ENCODE measurements at places on chromosomes 4 and X.

GRCh38 chr4:6275351-6275750 lies 5.7 kb downstream of the WFS1 start:
- DNase-seq, result no peak

GRCh38 chrX:150049647-150050046 lies 111.4 kb upstream of the EOLA2 start:
- no peak for DNase-seq

- no peak for DNase-seq
Measured at GRCh38 chrX:39667736-39668482, 429.8 kb downstream of the BCOR start.

DNA sequence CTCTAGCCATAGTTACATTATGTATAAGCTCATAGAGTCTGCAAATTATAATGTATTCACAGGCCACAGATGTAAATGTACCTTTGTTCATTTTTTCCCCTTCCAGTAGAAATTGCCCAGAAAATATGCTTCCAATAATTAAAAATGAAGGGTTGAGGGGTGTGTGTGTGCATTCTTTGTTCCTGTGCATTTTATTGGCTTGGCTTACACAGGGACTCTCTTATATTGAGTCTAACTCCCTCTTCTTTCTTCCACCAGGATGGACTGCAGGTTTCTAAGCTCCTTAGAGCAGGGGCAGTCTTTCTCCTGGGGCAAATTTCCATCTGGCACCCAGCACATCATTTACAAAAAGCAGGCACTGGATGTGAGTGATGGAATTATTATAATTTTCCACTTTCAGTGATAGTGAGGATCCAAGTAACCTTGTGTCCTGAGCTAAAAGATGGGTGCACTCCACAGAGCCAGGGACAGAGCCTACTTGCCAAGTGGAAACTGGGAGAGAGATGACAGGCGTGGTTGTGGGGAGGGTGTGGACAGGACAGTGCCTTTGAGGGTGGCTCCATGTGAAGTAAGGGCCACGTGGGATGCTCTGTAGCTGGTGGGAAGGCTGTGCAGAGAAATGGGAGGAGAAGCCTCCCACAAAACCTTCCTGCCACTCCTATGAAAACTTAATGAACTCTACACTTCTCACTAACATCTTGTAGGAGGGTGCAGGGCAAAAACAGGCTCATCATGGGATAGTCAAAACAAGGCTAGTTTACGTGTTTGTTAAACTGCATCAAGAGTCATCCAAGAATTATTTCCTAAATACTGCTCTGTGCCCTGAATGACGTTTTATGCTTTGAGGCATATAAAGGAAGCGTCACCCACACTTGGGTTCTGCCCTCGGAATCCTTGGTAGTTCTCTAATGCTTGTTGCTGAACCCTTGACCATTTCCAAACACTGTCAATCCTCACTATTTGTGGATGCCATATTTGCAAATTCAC lies 16.0 kb downstream of the IGFBP7 start:
- no peak for DNase-seq

DNA sequence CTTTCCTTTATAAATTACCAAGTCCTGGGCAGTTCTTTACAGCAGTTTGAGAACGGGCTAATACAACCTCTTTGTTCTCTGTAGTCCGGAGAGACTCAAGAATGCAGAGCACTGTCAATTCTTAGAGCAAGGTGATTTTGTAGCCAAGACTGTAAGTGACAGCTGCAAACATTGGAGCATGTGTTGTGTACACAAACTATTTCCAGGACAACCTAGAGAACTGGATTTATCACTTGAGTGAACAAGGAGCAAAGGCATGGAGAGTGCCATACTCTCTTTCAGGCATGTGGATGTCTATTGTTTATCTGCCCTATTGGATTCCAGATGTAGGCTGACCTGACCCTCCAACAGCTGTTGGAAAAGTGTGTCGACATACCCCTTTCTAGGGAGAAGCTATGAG lies 153.9 kb downstream of the SPANXN3 start:
- no peak for DNase-seq

DNA sequence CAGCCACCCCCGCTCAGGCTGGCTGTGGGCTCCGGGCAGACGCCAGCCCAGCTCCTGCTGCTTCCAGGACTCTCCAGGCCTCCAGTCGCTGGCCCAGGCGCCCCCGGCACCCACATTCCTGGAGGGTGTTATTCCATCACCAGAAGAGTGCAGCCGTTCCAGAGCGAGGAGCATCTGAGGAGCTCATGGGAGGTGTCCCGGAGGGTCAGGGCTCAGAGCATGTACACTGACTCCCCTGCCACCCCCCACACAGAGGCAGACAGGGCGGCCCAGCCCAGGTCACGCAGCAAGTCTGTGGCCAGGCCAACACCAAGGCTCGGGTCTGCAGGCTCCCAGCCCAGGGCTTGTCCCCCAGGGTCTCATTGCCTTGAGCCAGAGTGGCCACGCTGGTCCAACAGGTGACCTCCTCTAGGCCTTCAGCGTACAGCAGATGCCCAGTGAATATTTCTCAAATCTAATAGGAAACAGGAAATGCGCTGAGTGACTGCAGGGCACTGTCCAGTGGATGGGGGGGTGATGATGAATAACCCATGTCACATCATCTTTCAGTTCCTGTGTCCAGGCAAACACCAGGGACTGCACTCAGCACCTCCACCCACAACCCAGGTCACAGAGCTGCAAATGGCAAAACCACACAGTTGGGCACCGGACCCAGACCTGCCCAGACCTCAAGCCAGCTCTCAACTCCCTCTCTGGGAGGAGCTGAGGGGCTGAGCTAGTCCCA lies 37.2 kb downstream of the ABLIM2 start:
- DNase-seq, result no peak

GRCh38 chrX:47958761-47959342 lies 44.9 kb downstream of the ZNF182 start:
- no peak for DNase-seq

DNA sequence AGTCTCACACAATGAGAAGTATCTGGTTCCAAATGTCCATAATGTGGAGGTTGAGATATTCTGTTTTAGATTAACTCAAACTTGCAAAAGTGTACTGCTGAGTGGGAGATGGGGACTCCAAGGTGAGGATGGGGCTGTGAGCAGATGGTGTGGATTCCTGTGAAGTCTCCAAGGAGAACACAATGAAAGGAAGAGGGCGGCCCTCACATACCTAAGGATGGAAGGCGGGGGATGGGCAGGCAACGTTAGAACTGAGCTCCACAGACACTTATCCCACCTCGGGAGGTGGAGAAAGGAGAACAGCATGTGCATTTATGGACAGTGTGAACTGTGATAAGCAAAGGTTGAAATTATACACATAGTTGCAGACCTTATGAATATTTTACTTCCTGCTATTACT lies 9.9 kb upstream of the SPATA4 start:
- no peak for DNase-seq

GRCh38 chrX:119760026-119760877 lies 1.9 kb downstream of the SOWAHD start:
- no peak for DNase-seq

DNA sequence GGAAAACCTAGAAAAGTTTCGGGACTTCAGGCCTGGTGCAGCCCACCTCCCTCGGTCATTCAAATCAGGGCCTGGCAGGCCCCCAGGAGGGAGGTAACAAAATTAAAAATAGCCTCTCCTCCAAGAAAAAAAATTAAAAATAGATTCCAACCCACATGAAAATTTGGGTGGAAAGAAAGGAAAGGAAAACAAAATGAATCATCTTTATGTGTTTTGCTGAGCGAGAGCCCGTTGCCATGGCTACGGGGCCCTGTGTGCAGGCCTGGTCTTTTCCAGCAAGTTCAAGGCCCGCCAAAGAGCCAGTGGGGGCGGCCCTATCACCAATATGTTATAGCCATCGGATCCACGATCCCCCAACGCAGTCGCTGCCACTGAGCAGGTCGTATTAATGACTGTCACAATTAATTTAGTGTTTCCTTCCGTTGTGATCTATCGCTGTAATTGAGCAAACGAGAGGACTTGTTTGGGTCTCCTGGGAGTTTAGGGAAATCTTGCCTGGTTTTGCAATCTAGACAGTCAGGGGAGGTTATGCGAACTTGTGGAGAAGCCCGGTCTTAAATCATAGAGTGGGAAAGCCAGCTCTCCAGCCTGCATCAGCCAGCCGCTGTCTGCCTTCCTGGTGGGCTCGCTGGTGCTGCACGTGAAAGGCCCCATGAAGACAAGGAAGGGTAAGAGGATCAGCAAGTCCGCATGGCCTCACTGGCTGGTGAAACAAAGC lies 452.4 kb downstream of the BCOR start:
- no peak for DNase-seq

DNA sequence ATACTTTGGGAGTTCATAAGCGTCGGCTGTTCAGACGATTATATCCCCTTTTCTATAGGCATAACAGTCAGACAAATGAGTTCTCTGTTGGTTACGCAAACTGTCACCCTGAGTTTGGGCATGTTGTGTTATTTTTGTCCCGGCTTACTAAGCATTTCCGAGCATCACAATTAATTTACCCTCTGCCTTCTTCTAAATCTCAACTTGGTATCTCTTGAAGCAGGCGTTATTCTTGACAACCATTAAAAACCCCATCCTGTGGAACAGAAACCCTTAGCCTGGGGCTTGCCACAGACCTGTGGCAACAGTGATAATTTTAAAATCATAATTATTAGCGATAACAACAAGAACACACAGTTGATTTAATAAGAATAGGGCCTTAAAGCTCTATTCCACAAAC lies 558.7 kb downstream of the INPP4B start:
- DNase-seq, result no peak

DNA sequence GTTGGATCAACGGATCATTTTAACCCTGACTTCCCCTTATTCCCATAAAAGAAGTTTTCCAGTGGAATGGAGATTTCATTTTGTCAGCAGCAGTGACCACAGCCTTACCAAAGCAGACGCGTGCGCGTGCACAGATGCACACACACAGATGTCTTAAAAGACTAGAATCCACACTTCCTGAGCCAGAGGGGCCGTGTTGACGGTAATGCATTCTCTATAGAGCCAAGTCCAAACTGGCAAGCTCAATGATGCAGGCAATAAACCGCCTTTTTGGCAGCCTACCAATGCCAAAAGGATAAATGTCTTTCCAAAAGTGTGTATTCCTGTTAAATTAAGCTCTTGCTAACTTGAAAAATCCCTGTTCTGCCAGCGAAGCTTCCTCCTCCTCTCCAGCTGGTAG lies 18.8 kb upstream of the CLDN34 start:
- DNase-seq, result no peak

DNA sequence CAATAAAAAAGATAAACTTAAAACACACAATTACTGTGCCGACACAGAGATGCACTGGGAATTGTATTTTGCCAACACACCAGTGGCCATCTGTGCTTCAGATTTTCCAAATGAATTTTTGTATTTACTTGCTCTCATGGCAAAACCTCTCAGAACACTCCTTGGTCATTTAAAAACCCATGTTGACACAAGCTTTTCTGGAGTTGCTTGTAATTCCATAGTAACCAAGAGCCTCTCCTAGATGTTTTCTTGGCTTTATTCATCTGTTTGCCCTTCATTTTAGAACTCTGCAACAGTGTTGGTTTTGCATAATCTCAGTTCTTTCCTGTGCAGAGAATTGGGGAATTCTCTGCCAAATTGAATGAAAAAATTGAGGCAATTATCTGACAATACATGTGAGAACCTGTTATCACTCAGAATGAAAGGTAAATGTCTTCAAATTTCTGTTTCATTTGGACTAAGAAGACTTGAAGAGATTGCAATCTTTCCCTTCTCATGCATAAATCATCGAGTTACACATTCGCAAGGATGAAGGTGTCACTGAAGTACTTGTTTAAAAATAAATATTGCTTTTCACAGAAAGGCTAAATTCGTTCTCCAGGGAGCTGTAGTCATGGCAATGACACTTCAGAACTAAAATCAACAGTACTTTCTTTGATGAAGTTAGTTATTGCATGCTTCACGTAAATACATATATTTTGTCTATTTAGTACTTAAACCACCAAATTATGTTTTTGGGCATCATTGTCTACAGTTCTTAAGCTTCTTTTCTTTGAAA lies 301.8 kb upstream of the CTSO start:
- no peak for DNase-seq

DNA sequence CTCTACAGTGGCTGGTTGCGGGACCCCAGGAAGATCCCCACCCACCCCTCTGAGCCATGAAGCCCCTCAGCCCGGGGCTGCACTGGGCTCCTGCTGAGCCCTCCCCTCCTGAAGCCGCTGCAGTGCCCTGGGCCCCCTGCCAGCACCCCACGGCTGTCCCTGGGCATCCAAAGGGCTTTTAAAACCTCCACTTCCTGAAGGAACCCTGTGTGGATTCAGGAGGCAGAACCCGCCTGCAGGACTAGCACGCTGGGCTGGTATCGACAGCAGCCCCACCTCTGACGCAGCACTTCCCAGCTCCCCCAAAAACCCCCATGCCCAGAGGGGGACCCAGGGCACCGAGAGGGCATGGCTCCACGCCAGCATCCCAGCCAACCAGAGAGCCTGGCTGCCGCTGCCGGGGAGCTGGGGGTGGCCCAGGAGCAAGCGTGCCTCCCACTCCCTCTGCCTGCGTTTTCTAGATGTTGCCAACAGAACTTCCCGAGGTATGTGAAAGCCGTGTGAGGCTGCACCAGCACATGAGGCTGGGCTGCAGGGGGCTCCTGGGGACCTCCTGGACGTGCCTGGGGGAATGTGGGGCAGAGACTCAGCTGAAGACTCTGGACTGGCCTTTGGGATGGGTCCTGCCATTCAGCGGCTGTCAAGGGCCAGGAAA lies 6.3 kb downstream of the MXD4 start:
- DNase-seq, result no peak

DNA sequence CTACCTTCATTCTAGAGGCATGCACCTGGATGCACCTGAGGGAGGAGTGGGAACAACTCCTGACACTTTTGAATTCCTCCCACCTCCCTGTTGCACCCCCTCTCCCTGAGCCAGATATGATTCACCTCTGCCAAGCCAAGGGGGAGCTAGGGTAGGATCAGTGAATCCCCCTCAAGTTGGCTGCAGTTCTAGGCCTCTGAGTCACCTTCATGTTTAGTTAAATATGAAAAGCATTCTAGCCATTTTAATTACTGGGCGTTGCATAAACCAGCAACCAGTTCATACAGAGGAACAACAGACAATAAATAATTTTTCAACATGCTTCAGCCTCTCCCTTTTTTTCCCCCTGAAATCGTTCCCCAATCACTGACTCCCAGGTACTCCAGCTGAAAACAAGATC lies 1440.2 kb downstream of the ADGRL3 start:
- no peak for DNase-seq

- no peak for DNase-seq
Measured at GRCh38 chr4:109764789-109765402, 35.0 kb upstream of the PLA2G12A start.

- no peak for DNase-seq
Measured at GRCh38 chrX:108442901-108443464, 3.3 kb downstream of the COL4A5 start.

- no peak for DNase-seq
Measured at GRCh38 chrX:100883654-100884053, 9.5 kb upstream of the NOX1 start.

GRCh38 chr4:7255488-7255881 lies 63.1 kb downstream of the SORCS2 start:
- no peak for DNase-seq

DNA sequence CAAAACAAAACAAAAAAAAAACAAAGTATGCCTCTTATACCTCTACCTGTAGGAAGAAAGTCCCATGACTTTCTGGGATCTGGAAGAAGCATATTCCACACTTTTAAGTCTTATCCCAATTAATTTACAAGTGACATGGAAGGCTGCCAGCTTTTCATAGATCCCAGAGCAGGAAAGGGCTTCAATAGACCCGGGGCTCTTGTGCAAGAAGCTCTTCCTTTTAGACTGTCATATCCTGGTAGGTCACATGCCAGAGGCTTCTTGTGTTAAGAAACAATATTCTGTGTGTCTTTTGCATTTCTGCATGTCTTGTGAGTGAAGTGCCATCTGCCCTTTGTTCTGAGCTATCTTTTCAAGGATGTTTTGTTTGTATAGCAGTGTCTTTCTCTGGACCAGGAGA lies 84.4 kb upstream of the PHOX2B start:
- no peak for DNase-seq

GRCh38 chr4:162522724-162523123 lies 358.9 kb upstream of the FSTL5 start:
- no peak for DNase-seq

Data from stimulated activated CD4-positive, alpha-beta T cell treated with anti-CD3 and anti-CD28 coated beads, Interleukin-1b, Interleukin-23, amount 100 ng/mL, for 1 hour (primary cell).